ENCODE measurements at places on chromosomes 7 and 10. TPM values are rescaled to one million over a fixed set of nuclear protein-coding genes. Genes with fewer than 3 reads are reported as not detected.

The RRP12 gene
- total RNA-seq, result 44.2 TPM

- DNase-seq, result no peak
- no peak overlapping the region for H3K27ac ChIP-seq
- no peak overlapping the region for H3K4me3 ChIP-seq
Observed at GRCh38 chr7:115782696-115783490, 247.7 kb downstream of the TFEC start.

- H3K27ac ChIP-seq, result no peak overlapping the region
- H3K4me1 ChIP-seq, result no peaks in the 10 kb centered on the region
- H3K36me3 ChIP-seq, result no peaks in the 10 kb centered on the region
Observed at GRCh38 chr7:85851571-85852193, 664.8 kb upstream of the SEMA3D start.

DNA sequence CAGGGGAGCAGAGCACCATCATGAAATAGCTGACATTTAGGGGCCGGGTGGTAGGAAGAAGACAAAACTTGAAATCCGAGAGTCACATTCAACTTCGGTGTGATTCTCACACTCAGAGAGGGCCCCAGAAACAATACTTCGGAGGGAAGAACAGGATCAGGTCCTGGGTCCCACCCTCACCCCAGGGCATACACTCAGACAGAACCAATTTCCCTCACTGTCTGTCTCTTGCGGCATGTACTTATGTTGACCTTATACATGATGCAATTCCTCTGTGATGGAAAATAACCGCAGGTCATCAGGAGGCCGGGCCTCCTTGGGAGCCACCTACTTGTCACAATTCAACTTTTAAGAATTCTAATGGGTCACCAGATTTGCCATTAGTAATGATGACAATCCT lies 26.3 kb upstream of the HMX3 start:
- H3K27me3 ChIP-seq, result no peaks in the 10 kb centered on the region
- no peak overlapping the region for H3K4me3 ChIP-seq
- peak; percentile 66 for DNase-seq
- H3K27ac ChIP-seq, result peak overlapping the region; percentile 45
- H3K4me1 ChIP-seq, result peaks cover 12% of the 10 kb centered on the region

- no peak for DNase-seq
- no peak overlapping the region for H3K4me3 ChIP-seq
- no peak overlapping the region for H3K27ac ChIP-seq
- no peaks in the 10 kb centered on the region for H3K36me3 ChIP-seq
- H3K27me3 ChIP-seq, result no peaks in the 10 kb centered on the region
Observed at GRCh38 chr7:33201821-33202220, 72.5 kb downstream of the BBS9 start.
